Stimulated activated CD8-positive, alpha-beta memory T cell treated with anti-CD3 and anti-CD28 coated beads, Interleukin-4, amount 100 ng/mL, for 24 hours (primary cell): ENCODE measurements at places on chromosomes 3 and 15.

GRCh38 chr3:72574144-72574543 is 274.1 kb downstream of the SHQ1 start:
- no peak for DNase-seq

DNA sequence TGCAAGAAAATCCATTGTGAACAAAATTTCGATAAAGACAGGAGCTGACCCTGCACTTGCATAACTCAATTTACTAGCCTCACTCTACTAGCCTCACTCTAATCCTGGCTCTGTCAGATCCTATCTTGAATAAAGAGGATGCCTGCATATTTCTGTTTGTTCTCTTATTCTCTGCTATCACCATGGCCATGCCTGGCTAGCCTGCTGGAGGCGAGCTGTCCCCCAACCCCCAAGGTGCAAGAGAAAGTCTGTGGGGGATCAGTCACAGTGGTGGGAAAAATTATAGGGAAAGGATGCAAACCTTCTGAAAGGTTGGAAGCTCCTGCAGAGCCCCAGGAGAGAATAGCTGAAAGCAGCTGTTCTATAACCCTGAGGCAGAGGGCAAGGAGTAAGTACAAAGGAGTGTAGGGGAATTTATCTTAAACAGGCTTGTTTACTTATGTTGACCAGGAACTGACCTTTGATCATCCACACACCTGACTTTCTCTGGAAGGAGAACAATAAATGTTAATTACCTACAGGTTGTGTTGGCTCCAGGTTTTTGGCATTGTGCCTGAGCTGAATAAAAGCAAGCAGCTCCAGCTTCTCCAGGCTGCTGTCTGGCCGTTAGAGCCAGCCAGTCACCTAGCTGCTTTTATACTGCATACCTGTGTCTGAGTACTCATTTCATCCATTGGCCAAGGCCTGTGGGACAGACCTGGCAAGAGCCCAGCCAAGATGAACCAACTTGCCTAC is 137.7 kb upstream of the RASGRP1 start:
- DNase-seq: no peak

DNA sequence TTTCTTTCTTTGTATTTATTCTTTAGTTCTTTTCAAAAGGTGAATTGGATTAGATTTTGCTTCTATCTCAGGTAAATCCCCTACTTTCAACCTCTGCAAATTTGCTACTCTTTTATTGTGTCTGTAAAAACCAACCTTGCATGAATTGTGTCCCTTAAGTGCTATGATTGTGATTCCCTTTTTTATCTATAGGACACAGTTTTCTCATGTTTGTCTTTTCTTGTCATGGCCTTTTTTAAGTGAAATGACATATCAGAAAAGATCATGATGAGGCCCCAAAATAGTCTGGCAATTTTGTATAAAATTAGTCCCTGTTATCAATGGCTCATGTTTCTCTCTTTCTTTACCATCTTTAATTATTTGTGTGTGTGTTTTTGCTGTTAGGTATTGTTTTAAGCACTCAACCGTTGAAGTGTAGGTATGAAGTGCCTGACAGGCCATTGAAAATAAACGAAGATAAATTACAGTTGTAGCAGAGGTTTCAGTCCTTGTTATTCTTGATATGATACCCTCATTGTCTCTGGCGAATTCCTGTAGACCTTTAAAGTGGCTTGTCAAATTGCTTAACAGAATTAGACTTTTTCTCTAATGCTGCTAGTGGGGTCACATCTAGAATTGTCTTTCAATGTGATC is 184.3 kb downstream of the UBE2E2 start:
- no peak for DNase-seq

DNA sequence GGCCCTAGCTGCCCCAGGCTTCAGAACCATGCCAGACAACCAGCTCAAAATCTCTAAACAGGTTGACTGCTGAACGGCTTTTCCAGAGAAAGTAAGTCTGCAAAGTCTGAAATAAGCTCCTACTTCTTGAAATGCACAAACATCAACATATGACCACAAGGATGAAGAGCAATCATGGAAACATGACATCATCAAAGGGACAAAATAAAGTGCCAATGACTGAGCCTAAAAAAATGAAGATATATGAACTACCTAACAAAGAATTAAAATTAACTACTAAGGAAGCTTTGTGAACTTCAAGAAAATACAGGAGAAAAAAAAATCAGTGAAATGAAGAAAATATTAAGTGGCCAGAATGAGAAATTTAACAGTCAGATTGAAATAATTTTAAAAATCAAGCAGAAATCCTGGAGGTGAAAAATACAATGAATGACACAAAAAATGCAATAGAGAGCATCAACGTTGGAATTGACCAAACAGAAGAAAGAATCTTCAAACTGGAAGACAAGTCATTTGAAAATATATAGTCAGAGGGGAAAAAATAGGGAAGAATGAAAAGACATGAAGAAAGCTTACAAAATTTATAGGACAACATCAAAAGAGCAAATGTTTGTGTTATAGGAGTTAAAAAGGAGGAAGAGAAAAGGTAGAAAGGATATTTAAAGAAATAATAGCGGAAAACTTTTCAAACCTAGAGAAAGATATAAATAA is 364.2 kb downstream of the OCA2 start:
- DNase-seq: no peak

GRCh38 chr15:75680007-75680789 is 32.5 kb downstream of the CSPG4 start:
- DNase-seq: no peak
